ENCODE measurements at places on chromosomes 5 and 9. TPM values are rescaled to one million over a fixed set of nuclear protein-coding genes. Genes with fewer than 3 reads are reported as not detected.

GRCh38 chr5:52925001-52925400, 64.2 kb upstream of the ITGA2 start:
- DNase-seq: no peak

DNA sequence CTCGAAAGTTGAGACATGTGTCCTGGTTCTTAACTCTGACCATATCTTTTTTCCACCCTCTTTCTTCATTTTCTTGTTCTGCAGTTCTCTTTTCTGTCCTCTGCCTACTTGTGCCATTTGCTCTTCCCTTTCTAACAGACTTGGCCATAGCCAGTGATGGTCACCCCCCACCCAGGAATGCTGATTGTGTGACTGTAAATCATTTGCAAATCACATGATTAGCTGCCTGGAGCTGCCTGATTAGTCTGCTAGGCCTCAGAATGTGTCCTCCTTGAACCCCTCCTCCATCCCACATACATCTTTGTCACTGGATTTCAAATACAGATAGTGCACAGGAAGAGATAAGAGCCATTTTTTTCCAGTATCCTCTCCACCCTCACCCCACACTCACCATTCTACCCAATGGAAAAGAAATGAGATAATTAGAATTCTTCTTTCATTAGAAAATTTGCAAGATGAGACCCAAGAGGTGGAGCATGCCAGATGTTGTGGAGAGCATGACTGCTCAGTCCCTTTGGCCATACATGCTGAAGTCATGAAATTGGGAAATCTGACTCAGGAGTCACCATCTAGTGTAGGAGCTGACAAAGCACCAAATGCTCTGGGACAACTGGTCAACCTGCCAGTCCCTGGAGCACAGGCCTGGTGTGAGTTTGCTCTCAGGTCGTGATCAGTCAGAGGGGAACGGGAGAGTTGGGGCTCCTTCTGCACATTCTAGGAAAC, 538.2 kb downstream of the CCDC171 start:
- DNase-seq: no peak

DNA sequence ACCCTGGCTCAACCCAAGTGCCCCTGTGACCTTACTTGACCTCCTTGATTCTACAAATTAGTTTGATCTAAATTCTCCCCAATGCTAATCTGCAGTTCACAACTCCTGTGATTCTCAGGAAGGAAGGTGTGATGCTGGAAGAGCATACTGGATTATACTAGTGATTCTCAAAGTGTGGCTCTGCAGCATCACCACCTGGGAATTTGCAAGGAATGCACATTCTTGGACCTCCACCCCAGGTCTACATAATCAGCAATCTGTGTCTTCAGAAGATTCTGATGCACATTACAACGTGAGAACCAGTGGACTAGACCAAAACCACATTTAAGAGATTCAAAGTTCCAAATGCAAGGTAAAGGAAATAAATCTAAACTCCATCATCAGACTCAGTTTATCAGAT, 198.6 kb downstream of the AGTPBP1 start:
- no peak for DNase-seq

GRCh38 chr9:137453643-137454081, 5.5 kb downstream of the NSMF start:
- DNase-seq: peak; percentile 64

DNA sequence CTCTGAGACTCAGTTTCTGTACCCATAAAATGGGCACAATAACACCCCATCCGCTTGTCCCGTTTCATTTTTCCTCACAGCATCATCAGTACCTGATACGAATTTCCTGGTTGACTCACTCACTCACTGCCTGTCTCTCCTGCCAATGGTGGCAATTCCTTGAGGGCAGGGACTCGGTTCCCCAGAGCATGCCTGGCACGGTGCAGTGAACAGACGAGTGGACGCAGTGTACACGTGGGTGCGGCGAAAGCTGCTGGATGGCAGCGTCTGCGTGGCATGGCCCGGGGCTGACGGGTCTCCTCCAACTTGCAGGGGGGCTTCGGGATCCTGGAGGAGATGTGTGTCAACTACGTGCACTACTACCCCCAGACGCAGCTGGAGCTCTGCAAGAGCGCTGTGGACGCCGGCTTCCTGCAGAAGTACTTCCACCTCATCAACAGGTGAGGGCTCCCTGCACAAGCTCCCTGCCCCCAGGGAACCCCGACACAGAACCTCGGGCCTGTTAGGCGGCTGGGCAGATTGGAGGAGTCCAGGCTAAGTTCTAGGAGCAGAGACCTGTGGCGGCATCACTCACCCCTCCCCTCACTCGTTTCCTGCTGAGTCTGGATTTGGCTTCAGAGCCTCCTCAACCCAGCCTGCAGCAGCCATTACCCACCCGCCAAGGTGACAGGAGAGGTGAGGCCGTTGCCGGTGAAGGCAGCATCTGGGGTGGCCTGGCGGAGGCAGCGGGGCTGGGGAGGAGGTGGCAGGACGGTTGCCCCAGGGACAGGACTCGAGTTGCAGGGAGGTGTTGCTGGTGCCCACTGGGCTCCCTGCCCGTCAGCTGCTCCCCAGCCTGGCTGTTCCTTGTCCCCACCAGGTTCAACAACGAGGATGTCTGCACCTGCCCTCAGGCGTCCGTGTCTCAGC, 20.3 kb downstream of the DBH start:
- no peak for DNase-seq

DNA sequence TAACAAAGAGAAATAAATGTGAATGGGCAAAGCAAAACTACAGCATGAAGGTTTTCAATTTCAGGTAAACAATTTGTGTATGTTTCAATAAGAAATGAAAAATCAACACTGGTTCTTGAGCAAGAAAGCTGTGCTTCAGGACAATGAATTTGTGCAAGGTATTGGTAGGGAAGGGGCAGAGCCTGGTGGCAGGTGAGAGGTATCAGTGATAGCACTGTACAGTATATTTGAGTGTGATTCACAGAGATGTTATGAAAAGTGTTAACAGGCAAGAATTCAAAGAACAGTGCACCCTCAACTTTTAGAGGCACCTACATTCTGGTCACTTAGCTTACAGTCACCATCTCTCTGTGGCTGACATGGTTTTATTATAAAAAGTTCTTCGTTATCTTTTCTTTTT, 25.7 kb downstream of the PLPP1 start:
- no peak for DNase-seq

DNA sequence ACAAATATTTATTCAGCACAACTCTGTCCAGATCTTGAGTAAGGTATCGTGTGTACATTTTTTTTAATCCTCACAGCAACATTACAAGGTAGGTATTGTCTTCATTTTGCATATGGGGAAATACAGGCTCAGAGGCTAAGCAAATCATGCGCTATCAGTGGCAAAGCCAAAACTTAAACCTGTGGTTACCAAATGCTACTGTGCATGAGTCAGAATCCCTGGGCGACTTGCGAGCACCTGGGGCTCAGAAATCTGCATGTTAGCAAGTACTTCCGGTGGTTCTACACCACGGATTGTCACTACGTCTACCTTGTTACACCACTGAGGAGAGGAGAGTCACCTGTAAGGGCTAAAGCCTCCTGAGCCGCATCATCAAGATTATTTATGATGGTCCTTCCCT, 21.3 kb downstream of the C5orf58 start:
- no peak for DNase-seq

DNA sequence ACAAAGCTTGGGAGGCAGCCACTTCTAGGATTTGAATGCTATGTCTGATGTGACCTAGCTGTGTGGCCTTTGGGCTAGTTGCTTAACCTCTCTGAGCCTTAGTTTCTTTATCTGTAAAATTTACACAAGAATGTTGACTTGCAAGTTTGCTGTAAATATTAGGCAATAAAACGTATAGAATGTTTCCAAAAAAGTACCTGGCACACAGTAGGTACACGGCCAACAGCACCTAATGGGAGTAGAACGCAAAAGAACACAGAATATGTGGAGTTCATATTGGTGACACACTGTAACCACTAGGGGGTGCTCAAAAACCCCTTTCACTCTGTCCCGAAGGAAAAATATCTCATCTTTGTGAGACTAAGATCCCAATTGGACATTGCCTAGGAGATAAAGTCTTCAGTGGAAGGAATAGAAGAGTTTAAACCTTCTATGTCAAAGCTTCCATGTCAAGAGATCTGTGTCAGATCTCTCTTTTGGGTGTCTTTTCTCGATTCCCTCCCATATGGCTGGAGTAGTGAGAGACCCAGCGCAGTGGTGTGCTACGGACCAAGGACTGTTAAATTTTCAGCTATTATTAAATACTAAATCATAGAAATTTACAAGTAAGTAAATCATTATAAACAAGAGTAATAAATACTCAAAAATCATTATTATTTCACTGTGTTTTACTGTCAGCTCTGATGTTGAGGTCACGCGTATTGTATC, 145.4 kb upstream of the RAD23B start:
- no peak for DNase-seq

DNA sequence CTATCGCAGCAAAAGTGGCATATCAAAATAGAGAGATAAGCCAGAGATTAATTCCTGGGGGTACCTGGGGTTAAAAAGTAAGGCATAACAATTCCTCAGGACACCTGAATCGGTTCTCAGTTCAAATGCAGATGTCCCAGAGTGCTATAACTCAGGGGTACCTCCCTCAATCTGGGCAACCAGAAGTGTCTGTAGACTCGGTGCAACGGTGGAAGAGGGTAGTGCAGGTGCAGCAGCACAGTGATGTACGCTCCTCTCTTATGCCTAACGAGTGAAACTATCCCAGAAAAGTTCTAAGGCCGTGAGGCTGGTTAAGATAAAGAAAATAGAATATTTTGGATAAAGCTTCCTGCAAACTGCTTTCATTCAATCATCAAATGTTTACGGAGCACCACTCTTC, 7.9 kb upstream of the NR4A3 start:
- DNase-seq: no peak

DNA sequence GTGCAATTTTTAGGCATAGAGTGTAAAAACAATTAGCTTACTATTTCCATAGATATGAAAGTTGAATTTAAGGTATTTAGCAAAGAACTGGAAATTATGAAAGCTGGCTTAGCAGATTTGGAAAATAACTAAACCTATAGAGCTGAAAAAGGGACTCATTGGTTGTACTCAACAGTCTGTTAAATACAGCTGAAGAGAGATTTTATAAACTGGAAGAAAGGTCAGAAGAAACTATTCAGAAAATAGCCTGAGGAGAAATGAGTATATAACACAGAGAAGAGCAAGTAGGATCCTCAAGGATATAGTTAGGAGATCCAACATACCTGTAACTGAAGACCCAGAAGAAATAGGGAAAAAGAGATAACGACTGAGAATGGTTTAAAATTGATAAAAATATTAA, 97.6 kb upstream of the SLIT3 start:
- DNase-seq: no peak

GRCh38 chr5:77073667-77074066, 13.4 kb downstream of the ZBED3 start:
- DNase-seq: no peak

DNA sequence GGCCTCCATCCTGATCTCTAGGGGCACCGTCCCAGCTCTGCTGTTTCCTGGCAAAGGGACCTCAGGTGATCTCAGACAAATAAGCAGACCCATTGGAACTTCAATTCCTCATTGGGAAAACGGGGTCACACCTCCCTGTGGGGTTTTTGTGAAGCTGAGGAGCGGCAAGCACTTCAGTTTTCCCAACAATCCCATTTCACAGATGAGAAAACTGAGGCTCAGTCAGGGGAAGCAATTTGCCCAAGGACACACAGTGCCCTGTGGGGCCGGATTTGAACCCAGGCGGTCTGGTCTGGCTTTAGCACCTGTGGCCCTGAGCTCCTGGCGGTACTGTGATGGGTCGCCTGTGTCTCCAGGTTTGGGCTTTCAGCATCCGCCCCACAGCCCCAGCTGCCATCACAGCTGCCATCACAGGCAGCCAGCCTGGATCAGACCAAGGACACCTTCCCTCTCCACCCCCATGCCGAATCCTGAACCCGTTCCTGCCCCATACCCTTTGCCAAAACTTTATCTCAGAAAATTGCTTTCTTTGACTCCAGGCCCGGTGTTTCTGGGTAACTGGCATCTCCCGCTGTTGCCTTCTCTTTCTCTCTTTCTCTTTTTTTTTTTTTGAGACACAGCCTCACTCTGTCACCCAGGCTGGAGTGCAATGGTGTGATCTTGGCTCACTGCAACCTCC, 26.4 kb downstream of the NCS1 start:
- DNase-seq: no peak

DNA sequence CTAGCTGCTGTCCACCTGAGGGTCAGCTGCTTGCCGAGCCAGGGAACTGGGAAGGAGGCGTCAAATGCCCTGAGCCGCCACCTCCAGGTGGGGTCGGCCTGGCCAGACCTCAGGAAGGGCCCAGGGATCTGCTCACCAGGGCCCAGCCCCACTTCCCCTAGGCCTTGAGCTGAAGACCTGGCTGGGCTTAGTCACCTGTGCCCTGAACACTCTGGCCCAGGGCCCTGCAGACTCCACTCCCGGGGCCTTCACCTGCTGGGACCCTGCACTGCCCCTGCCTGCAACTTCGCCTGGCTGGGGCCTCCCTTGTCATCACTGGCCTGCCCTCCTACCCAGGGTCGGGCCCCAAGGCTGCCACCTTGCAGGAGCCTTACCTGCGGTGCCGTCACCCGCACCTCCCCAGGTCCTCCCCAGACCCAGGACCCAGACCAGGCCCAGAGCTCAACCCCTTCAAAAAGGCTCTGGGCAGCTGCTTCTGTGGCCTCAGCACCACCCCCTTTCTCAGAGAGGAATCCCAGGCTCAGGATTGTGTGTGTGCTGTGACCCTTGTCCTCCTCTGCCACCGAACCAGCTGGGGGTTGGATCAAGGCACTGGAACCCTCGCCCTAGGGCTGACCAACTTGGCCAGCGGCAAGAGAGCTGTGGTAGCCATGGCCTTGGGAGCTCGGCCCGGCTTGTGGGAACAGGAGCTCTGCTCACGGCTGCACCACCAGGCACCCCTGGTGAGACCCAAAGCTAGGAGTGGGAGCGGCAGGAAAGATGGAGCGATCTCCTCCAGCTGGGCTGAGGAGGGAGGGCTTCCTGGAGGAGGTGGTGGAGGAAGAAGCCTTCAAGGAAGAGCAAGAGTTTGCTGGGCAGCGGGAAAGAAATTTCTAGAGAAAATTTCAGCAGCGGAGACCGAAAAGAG, 1.2 kb upstream of the NELFB start:
- no peak for DNase-seq

The SUSD3 gene
- total RNA-seq: 1.5 TPM

The NSG2 gene
- 9.6 TPM for total RNA-seq

The P4HA2 gene
- total RNA-seq: 102 TPM

The SLC9A3 gene
- 2.1 TPM for total RNA-seq

The NUTM2G gene
- total RNA-seq: not detected

The IQGAP2 gene
- total RNA-seq: 29.6 TPM
